ENCODE measurements at places on chromosomes 11 and 22. TPM values are rescaled to one million over a fixed set of nuclear protein-coding genes. Genes with fewer than 3 reads are reported as not detected.

DNA sequence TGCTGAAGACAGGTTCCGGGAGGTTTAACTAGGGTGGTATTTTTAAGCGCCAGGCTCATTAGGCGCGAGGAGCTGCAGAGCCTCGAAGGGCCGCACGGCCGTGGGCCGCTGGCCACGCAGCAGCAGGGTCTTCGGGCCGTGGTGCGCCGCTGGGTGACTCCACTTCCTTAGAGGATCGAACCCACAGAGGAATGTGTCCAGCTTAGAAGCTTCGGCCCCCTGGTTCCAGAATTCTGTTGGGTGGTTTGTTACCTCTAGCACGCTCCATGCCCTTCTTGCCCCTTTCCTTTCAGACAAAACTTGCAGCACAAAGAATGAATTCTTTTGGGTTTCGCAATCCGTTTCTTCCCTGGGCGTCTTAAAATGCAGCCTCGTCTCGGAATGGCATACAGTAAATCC is 773 bp upstream of the PATL1 start:
- peak; percentile 13 for ATAC-seq

GRCh38 chr11:107198490-107199007 is 180.3 kb upstream of the GUCY1A2 start:
- no peak for ATAC-seq

DNA sequence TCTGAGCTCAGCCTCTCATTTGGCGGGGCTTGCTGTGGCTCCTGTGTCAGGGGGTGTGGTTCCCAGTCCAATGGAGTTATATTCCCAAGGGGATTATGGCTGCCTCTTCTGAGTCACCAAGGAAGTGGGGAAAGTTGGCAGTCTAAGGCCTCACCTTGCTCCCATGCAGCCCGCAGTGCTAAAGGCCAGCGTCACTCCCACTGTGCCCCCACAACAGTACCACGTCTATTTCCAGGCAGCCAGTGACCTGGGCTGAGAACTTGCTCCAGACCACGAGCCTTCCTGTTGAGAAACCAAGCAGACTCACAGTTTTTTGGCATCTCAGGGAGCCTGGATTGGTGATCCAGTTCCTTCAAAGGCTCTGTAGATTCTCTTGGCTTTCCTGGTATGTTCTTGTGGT is 45.6 kb downstream of the OR2AT4 start:
- no peak for ATAC-seq

DNA sequence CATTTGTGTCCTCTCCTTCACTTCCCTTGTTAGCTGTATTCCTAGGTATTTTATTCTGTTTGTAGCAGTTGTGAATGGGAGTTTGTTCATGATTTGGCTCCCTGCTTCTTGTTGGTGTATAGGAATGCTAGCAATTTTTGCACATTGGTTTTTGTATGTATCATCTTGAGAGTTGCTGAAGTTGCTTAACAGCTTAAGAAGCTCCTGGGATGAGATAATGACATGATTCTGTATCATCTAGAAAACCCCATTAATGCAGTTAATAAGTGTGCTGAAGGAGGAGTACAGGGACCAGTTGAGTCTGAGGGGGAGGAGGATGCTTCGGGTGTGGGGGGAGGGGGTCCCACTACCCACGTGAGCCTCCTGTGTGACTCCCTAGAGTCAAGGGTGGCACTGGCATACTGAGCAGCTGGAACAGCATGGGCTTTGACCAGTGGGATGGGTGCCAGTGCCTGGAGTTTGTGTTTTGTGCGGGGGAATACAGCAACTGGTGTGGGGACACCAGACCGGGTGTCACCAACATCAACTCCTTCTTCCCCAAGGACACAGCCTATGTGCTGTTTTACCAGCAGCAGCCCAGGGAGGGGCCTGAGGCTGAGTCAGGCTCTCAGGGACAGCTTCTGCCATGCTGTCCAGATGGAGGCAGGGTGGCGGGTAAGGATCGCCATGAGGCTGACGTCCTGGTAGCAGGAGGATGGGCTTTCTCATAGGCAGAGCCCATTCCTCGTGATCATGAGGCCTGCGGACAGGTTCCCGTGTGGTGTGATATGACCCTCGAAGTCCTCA is 24.1 kb downstream of the USP35 start:
- no peak for ATAC-seq

DNA sequence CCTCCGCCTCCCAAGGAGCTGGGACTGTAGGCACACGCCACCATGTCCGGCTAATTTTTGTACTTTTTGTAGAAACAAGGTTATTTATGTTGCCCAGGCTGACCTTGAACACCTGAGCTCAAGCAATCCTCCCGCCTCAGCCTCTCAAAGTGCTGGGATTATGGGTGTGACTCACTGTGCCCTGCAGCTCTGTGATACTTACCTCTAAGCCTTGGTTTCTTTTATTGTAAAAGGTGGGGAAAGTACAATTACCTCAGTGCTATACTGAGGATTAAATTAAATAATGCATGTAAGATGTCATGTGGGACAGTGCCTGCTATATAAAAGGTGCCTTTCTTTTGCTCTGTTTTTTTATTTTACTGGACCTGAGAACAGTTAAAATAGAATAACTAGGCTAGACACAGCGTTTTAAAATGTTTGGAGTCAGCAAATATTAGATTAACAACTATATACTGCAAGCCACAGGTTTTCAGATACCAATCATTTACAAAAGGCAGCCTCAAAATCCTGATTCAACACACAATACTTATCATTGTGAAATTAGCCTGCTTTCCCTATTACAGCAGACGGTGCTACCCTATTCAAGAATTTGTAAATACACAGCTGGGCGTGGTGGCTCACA is 30.0 kb downstream of the PRR14L start:
- peak; percentile 79 for ATAC-seq

DNA sequence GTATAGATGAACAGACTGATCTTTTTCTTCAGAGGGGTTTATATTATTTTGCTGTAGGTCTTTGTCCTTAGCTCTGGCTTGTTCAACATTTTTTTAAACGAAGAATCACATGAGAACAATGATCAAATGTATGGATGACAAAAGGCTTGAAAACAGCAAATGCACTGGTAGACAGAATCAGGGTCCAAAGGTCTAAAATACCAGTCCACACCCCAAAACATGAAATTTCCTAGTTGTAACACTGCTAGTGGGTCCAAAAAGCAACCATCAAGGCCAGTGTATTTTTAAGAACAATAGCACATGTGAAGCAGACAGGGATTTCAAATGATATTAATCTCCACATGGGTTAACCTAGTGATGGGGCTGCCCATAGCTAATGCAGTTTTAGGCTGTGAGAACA is 162.0 kb downstream of the SWAP70 start:
- ATAC-seq: no peak

- no peak for ATAC-seq
These were observed 28.4 kb upstream of the RFPL3 start for GRCh38 chr22:32329202-32329645.

DNA sequence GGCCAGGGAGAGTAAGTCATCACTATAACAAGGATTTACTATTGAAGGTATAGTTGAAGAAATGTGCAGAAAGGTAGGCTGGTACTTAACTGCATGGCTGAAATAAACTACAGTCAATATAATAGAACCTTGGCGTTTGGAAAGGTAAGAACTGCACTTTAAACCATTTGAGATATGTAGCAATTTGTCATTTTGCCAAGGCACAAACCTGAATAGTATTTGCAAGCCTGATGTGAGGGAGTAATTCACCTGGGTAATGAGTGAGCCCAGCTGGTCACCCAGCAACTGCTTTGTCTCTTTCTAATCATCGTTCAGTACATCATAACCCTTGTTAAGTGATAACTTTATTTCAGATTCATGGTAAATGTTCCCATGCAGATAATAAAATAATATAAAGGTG is 62.3 kb upstream of the SCUBE2 start:
- no peak for ATAC-seq

DNA sequence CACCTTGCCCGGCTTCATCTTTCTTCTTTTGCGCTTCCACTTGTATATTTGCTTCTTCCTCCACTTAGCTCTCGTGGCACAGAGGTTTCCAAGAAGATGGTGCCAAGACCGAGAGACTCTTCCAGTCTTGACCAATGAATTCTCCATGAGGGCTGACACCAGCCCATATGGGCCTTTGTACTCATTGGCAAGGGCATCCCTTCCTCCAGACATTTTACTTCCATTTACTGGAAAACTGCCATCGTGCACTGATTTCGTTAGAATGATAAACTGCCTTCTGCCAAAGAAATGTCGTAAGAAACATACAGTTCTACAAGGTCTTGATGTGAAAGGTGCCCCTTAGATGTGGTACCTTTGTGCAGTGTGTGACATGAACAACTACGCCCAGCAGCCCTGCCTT is 4.7 kb upstream of the MIEF1 start:
- ATAC-seq: no peak

DNA sequence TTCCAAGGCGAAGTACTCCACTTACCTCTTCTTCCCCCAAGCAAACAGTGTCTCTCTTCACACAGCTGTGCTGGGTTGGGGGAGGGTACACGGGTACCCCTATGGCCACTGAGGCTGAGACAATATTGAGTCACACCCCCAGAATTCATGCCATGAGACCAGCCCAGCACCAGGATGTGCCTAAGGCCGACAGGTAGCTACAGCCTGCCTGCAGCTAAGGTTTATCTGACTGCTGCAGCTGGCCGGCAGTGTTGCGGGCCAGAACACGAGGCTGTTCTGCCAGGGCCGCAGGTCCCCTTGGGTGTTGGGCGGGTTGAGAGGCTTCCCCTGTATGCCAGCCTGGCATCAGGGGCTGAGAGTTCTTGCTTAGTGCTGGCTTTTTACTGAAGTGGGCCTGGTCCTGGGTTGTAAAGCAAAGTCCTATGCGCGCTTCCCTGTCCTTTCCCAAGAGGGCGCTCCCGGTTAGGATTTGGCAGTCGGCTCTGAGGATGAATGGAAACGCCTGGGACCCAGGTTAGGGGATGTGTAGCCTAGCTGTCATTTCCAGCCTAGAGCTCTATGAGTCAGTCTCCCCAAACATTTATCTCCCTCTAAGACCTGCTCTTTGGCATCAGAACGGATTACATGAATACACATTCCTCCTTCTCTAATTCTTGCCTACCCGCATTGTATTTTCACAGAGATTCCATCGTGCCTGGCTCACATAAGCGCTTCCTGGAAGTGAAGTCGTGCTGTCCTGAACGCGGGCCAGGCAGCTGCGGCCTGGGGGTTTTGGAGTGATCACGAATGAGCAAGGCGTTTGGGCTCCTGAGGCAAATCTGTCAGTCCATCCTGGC is 7.1 kb downstream of the USP18 start:
- peak; percentile 74 for ATAC-seq

DNA sequence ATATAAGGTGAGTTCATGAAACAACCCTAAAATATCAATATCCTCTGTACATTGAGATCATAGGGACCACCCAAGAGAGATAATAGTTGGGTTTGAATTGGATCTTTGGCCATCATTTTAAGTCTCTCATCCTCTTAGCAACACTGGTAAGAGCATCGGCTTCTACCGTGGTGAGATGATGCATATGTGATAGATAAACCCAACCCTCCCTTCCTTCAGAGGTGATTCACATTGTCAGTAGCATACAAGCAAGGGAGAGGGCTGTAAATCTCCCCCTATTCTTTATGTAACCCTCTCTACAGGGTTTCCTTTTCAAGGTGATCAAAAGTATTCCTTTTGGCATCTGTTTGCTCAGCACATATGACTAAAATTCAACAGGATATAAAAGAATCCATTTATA is 102.4 kb upstream of the MTMR2 start:
- no peak for ATAC-seq

DNA sequence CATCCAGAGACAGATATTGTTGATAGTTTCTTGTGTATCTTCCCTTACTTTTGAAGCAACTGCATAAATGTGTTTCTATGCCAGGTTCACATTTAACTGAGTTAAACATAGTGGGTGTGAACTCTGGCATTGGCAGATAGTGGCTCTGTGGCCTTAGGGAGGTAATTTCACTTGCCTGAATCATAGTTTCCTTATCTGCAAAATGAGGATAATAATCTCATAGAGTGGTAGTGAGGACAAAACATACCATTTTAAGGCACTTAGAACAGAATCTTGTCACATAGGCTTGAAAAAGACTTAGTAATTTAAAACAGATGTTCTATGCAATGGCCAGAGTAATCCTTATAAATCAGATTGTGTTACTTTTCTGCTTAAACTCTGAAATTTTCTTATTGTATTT is 56.4 kb upstream of the SYN3 start:
- ATAC-seq: no peak

DNA sequence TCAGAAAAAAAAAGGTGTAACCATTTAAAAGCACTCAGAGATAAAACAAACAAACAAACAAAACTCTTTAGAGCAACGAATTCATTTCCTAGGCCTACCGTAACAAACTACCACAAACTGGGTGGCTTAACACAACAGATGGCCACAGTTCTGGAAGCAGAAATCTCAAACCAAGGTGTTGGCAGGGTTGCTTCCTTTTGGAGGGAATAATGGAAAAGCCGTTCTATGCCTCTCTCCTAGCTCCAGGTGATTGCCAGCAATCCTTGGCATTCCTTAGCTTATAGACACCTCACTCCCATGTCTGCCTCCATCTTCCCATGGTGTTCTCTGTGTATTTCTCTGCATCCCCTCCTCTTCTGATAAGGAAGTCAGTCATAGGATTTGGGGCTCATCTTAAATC is 200.4 kb downstream of the RAB38 start:
- ATAC-seq: no peak

GRCh38 chr22:22704156-22704946 is 59.9 kb downstream of the GGTLC2 start:
- no peak for ATAC-seq

The USP2 gene
- total RNA-seq: 2.8 TPM

The ZFTA gene
- 2.9 TPM for total RNA-seq

The ARFIP2 gene
- total RNA-seq: 36.3 TPM

The MRGPRF gene
- total RNA-seq: 1.7 TPM

The PARVA gene
- total RNA-seq: 28.9 TPM

The MS4A15 gene
- not detected for total RNA-seq
